Progenitor cell of endocrine pancreas (in vitro differentiated cells): ENCODE measurements at places on chromosomes 6 and 20.

DNA sequence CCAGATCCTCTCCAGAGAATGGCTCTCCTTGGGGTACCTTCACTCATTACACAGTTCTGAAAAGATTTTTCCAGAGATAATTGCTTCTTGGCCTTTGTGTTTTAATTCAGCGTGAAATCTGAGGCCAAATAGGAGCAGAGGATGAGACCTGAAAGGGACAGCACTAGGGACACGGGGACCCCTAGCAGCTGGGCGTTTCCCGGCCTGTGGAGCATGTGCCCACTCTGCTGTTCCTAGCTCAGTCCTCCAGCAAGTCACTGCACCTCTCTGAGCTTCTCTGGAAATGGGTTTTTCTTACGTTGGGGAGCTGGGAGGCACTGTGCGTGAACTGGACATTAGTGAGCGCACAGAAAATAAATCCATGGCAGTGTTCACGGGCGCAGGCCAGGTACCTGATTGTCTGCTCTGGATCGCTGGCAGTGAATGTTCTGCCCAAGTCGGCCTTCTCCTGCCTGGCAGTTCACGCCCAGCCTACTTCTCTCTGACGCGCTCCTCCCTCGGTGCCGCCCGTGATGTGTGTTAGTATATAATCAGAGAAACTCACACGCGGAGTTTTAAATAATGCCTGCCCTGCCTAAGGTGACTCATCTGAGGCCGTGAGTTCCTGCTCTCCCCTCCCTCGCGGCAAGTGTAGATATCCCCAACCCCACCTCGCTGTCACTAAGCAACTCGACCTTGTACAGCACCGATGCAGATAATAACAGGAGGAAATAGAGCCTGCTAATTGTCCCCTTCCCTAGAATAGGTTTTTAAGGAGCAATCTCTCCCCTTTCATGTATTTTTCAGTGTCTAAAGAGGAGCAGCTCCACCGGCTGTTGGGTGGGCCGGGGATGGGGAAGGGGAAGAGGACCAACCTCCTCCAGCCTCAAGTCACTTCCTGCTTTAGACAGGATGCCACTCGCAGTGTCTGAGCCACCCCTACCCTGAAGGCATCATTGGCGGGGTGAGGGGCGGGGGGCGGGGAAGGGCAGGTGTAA, 2.7 kb upstream of the TUBB2A start:
- no peak for DNase-seq

GRCh38 chr20:4508773-4509172, 212.9 kb upstream of the PRND start:
- no peak for DNase-seq

GRCh38 chr20:25078662-25079061, 3.3 kb downstream of the VSX1 start:
- no peak for DNase-seq

GRCh38 chr20:45470937-45471336, 1.4 kb downstream of the WFDC2 start:
- DNase-seq, result no peak

DNA sequence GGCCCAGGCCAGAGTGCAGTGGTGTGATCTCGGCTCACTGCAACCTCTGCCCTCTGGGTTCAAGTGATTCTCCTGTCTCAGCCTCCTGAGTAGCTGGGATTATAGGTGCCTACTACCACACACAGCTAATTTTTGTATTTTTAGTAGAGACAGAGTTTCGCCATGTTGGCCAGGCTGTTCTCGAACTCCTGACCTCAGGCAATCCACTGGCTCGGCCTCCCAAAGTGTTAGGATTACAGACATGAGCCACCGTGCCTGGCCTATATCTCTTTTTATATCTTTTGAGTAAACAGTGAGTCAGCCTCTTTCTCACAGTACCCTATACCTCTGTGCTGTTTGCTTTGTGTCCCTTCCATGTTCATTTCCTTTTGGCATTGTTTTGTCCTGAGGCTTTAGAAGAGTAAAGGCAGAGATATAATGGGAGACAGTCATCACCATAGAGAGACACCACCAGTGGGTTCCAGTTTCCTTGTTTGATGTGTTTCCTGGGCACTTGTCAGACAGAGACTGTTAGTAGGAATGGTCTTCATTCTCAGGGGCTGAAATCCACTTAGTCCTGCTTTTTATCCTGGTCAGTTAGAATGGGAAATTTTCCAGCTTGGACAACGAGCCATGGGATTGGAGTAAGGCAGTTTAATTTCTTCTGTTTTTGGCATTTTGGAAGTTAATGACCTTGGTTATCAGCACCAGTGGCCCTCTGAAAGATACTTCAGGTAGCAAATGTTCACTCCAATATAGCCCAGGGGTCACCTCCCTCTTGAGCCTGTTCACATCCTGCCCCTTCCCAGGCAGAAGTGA, 32.2 kb upstream of the ASXL1 start:
- DNase-seq, result no peak

DNA sequence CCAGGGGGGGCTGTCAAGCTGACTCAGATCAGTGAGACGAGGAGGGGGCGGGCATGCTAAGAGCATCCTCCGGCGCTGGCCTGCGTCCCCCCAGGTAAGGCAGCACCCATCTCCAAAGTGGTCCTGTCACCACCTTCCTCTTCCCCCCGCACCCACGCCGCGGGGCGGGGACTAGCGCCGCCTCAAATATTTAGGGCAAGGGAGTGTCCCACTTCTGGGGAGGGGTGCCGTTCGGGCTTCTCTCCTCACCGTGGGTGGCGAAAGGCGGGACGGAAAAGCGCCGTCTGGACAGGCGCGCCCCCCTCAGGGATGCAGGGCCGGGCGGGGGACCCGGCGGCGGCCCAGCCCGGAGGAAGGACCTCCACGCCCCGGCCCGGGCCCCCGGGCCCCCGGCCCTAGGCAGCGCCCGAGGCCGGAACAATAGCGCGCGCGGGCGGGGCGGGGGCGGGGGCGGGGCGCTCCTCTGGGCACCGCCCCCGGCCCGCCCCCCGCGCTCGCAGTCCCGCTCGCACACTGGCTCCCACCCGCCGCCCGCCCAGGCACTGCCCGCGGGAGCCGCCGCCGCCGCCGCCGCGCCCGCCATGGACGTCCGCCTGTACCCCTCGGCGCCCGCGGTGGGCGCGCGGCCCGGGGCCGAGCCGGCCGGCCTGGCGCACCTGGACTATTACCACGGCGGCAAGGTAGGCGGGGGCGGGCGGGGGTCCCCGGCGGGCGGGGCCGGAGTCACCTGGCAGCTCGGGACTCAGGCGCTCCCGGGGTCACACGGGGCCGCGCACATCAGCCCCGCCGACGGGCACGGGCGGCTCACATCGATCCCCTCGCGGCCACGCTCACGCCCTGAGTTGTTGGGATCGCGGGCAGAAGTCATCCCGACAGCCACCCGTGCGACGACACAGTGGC, at the start of gene TOX2:
Gene TOX2 (plus strand): TSS at position 542 of the 900 bp plus-strand sequence. CDS start 40 bp downstream, at position 582.
- DNase-seq, result peak; percentile 45

DNA sequence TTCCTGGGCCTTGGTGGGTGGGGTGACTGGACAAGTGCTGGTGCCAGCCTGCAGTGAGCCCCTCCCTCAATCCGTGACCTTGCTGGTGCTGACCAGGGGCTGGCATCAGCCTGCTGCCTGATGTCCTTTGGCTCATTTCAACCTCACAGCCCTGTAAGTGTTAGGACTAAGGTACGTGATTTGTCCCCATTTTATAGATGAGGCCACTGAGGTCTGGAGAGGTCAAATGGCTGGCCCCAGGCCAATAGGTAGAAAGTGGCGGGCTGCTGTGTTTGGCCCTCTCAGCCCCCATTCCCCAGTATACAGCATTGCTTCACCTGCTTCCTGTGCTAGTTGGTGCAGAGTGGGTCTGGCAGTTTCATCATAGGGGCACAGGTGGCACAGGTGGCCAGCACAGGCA, 20.1 kb downstream of the EFCAB8 start:
- no peak for DNase-seq

DNA sequence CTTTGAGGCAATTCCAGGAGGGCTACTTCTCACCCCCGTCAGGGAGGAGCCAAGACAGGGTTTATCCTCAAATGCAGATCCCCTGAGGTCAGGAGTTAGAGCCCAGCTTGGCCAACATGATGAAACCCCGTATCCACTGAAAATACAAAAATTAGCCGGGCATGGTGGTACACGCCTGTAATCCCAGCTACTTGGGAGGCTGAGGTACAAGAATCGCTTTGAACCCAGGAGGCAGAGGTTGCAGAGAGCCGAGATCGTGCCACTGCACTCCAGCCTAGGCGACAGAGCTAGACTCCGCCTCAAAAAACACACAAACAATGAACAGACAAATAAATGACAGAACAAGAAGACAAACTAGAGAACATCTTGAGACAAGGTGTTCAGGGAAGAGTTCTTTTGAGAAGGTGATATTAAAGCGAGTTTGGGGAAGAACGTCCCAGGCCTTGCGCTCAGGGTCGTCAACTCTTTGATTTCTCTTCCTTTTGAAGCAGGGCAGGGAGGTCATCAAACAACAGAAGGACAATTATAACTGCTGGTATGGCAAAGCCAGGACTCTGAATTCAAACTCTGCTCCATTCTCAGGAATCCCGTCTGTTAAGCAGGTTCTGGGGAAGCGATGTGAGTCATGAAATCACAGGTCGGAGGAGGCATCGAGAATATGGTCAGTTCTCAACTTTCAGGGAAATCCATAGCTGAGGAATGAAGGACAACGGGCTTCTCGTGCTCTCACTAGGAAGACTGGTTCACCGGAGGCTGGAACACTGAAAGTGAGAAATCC, 1.4 kb upstream of the RALY start:
- DNase-seq, result no peak

DNA sequence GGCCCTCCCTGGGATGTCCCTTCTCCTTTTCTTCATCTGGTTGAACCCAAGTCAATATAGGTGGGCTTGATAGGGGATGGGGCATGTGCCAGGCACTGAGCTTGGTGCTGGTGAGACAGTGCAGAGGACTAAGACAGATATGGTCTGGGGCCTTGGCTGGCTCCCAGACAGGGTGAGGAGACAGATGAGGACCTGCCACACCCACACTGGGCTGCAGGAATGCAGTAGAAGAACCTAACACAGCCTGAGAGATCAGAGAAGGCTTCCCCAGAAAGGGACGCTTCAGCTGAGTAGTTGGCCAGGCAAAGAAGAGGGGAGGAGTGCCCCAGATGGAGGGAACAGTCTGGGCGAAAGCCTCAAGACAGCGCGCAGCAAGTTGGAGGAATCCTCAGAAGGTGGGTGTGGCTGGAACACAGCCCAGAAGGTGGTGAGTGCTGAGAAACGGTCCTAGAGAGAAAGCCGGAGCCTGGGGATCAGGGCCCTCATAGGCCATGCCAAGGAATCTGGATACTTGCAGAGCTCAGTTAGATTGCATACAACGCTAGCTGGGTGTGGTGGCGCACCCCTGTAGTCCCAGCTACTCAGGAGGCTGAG, 26.4 kb downstream of the CD40 start:
- DNase-seq, result no peak

DNA sequence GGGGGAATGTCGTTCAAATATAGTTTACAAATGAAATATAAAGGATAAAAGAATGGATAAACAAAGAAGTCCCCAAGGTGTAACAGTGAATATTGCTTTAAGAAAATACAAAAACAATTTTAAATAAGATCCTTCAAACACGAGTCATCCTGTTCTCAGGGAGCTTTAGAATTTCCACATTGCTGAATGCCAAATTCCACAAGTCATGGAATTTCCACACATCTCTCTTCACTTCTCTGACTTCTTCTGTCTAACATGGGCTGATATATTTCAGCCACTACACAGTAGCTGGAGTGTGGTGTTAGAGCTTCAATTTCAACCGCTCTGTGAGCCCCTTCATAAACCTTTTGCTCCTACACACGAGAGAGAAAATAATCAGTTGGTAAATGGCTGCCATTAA, 28.0 kb downstream of the IL22RA2 start:
- DNase-seq, result no peak

GRCh38 chr6:71582820-71583219, 294.2 kb downstream of the OGFRL1 start:
- DNase-seq, result no peak

- DNase-seq, result peak; percentile 47
These were observed 20.4 kb upstream of the BPIFB1 start for GRCh38 chr20:33262658-33263065.

DNA sequence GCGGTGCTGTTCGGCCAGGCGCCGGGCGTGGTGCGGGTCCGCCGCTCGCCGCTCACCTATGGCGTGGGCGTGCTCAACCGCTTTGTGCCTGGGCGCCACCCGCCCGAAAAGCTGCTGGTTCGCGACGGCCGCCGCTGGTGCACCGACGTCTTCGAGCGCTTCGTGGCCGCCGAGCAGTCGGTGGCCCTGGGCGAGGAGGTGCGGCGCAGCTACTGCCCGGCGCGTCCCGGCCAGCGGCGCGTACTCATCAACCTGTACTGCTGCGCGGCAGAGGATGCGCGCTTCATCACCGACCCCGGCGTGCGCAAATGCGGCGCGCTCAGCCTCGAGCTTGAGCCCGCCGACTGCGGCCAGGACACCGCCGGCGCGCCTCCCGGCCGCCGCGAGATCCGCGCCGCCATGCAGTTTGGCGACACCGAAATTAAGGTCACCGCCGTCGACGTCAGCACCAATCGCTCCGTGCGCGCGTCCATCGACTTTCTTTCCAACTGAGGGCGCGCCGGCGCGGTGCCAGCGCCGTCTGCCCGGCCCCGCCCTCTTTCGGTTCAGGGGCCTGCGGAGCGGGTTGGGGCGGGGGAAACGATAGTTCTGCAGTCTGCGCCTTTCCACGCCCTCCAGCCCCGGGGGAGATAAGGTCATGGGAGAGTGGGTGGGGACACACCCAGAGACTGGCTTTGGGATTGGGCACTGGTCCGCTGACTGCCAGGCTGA, 15.7 kb downstream of the ADISSP start:
- DNase-seq, result no peak

- no peak for DNase-seq
These were observed 35.5 kb upstream of the TBXT start for GRCh38 chr6:166203003-166203640.

GRCh38 chr20:2691127-2691526, 1.5 kb upstream of the EBF4 start:
- no peak for DNase-seq

GRCh38 chr6:113597231-113597583, 259.9 kb upstream of the MARCKS start:
- DNase-seq, result no peak

- no peak for DNase-seq
These were observed 44.6 kb downstream of the SYNJ2 start for GRCh38 chr6:158026054-158026900.

DNA sequence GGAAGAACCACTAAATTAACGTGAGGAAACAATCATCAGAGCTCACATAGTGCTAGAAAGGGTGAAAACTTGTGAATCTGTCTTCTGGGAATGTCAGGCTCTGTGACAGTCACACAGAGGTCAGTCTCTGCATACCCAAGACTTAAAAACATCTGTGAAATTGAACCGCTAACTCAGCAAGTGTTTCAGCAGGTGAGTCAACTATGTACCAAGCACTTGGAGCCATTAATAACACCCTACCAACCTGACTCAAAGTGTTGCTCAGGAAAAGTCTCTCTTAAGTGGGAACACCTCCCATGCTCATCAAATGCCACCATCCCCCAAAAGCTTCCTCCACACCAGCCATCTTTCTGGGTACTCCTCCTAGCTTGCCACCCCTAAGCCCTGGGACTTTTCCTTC, 92.3 kb upstream of the CARMIL1 start:
- no peak for DNase-seq
